Lung microvascular endothelial cell (primary cell): ENCODE measurements at places on chromosomes 2 and 18.

- DNase-seq: no peak
Measured at GRCh38 chr2:233265899-233266431, 14.5 kb downstream of the ATG16L1 start.

DNA sequence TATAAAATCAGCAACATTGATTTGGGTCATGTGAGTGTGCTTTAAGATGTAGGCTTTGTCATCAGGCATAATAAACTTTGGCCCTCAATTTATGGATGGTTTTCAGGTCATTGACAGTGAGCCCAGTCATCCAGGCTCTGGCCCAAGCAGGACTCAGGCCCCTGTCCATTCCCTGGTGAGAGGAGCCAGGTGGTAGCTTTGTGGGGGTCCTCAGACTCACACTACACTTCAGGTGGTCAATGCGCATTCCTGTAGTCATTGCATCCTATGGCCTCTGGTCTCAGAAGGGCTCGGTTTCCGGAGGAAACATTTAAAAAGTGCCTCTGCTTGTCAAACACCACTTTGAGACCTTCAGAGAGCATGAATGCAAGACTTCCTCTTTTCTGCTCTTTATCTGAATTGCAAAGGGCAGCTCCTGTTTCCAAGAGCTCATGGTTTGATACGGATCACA is 20.2 kb downstream of the LGALSL start:
- DNase-seq: no peak

- DNase-seq: no peak
Measured at GRCh38 chr18:4040391-4041092, 414.6 kb downstream of the DLGAP1 start.

DNA sequence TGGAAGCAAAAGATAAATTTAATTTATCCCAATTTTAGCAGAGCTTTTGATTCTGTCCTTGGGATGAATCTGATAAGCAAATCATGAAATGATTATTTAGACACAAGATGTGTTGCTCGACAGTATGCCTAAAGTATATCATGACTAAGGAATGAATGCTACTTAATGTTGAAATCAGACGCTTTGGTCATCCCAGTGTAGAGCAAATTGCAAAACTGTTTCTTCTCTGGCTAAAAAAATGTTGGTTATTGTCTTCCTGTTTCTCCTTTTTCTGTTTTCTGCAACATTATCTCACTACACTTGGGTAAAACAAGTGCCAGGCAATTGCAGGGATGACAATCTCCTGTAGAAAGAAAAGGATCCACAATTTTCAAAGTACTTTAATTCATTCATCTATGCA is 66.4 kb downstream of the BABAM2 start:
- no peak for DNase-seq

DNA sequence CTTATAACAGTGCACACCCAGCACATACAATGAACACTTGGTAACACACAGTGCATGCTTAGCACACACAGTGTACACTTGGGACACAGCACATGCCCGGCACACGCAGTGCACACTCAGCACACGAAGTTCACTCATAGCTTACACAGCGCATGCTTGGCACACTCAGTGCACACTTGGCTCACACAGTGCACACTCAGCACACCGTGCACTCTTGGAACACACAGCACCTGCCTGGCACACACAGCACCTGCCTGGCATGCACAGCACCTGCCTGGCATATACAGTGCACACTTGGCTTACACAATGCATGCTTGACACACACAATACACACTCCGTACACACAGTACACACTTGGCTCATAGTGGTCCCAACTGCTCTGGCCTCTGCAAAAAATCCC is 128.2 kb downstream of the GALR1 start:
- DNase-seq: no peak

- DNase-seq: no peak
Measured at GRCh38 chr2:196172951-196173350, 1.6 kb upstream of the STK17B start.

DNA sequence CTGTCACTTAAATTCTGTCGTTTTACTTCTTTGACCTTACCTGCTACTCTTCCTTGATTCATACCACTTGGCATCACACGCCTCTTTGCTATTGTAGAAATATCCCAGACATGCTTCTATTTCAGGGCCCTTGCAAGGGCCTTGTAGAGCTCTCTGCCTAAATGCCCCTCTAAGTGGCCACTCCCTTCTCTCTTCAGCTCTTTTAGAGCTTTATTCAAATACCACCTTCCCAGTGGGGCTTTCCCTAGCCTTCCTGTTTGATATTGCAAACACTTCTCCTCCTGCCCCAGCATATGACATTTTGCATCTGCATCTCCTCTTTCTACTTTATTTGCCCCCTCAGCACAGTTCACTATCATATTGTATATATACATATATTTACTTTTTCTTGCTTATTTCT is 54.0 kb downstream of the PELI1 start:
- no peak for DNase-seq

DNA sequence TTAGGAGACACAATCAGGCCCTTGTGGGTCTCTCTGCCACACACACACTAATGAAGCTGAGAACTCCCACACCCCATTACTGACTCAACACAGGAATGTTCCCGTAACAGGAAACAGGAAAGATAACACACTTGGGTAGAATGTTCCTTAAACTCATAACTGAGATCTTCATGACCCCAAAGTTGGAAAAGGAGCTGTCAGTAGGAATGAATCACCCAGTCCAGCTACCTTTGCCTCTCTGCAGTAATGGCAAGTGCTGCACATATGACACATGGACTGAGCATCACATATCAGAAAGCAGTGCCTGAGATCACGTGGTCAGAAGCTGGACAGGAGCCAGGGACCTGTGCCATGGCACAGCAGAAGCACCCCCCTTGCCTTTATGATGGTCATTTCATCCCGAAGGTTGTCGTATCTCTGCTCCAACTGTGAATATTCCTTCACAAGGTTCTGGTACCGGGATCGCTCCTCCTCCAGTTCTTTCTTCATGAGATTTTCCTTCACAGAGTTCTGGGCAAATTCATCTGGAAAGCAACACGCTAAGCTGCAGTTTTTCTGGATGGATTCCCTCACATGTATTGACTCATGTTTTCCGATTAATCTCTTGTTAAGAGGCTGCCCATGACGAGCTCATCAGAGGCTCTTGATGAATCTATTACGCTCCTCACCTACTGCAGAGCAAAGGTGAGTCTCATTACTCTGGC is 65.4 kb upstream of the ACAA2 start:
- peak; percentile 9 for DNase-seq

- DNase-seq: no peak
Measured at GRCh38 chr2:239826376-239826775, 198.8 kb downstream of the NDUFA10 start.

DNA sequence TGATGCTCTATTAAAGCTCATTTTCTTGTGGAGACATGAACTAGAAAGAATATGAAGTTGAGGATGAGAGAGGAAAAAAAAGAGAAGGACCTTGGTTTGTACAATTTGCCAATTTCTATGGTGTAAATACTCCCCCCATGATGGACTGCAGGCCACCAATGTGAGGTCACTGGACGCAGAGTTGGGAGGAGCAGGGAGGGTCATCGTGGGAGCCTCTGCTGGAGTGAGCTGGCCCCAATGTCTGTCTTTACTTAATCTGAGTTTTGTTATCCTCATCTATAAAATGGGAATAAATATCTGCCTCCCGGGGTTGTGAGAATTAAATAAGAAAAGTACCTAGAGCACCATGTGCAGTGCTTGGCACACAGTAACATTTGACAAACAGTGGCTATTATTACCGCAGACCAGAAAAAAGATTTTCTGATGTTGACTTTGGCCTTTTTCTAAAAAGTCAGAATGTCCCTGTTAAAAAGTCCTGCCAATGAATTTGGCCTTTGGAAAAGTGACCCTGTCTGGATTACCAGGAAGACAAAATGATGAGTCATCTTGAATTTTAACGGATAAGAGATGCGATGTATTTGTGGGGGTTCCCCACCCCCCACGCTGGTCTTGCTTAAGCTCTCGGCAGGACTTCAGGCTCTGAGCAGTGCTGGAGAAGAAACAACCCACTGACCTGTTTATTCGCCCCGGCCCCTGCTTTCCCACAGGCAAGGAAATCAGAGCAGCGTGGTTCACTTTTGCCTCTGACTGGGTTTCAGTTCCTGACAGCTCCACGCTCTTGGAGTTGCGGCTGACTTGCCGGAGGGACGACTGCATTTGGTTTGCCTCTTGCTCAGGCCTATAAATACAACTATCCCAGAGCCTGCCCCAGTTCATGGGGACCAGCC is 50.3 kb upstream of the FOSL2 start:
- peak; percentile 82 for DNase-seq

- no peak for DNase-seq
Measured at GRCh38 chr2:138622613-138623012, 121.0 kb downstream of the SPOPL start.

- no peak for DNase-seq
Measured at GRCh38 chr2:167134381-167135072, 246.2 kb downstream of the XIRP2 start.

- DNase-seq: peak; percentile 29
Measured at GRCh38 chr2:134359367-134360081, 105.7 kb downstream of the MGAT5 start.

DNA sequence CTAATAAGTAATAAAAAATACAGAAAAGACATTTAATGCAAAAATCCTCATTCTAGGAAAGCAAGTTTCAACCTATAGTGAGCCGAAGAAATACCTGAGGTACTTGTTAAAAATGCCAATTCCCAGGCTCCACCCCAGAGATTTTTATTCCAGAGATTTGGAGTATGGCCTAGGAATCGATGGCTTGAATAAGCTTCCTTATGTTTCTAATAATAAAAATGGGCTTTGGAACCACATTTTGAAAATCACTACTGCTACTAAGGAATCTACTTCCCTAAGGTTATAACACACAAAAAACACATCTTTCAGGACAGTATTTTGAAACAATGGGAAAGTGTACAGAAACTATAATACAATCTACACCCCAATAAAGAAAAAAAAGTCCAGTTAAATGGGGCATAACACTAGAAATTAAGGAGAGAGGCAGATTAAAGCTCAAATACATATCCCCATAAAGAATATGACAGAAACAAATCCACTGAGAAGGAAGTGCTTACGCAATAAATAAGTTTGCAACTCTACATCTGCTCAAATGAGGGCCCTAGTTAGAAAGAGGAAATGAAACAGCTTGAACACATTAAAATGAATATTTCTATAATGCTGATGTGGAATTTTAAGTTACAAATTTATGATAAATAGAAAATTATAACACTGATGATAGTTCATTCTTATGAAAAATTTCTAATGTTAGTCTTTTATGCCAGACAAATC is 103.7 kb downstream of the EPB41L3 start:
- no peak for DNase-seq

DNA sequence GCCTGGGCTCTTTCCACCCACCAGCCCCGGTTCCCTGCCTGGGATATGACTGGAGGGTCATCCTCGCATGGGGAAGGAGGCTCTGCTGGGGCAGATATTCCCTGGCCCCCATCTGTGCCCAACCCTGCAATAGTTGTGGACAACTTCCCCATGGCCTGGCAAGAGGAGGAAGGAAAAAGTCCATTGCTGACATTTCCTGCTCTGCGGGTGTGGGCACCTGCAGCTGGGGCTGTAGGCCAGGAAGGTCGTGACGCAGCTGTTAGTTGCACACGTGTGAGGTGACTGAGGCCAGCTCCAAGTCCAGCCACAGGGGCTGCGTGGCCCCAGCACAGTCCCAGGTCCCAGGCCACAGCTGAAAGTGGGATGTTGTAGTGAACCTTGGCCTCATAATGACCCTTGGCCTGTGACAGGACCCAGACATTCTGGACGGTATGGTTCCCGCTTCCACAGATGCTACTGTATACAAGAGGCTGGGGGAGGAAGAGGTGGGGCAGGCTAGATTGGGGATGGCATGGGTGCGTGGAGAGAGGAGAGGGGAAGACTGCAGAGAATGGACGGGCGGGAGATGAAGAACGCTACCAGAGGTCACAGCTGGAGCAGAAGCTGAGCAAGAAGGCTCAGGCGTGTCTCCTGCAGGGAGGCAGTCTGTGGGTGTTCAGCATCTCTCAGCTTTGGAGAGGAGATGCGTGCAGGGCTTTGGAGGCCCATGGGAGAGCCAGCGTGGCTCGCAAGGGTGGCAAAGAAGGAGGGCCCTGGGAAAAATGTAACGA is 22.1 kb downstream of the OTOF start:
- DNase-seq: peak; percentile 28

DNA sequence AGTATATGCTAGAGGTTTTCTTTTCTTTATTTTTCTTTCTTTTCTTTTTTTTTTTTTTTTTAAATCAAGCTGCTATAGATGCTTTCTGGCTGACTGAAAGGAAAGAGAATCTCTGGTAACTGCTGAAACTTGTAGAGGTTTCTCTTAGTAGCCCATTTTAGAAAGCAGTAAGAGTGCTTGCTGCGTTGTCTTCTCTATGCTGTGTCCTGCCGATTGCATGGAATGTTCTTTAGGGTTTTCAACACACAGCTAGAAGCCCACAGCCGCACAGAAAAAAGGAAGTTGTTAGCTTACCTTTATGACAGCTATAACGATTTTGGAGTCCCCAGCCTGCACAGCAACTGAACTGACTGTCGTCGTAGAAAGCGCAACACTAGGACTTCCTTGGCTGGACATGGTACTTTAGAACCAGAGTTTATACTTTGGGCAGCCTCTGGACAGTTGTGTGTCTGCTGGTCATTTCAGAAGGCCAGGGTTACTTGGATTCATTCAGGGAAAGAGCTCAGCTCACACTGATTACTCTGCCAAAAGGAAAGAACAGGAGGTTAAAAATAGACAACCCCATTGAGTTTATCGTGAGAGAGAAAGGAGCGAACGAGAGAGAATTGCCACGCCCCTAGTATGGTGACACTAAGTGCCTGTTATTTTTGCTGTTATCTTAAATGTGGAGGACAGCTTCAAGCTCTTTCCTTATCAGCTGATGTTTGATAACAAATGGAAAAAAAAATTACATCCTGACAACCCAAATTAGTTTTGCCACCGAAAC is at the start of gene CCDC141:
Gene CCDC141 (minus strand): TSS at position 592 of the 766 bp plus-strand sequence. CDS start 196 bp downstream, at position 396.
- DNase-seq: peak; percentile 47

DNA sequence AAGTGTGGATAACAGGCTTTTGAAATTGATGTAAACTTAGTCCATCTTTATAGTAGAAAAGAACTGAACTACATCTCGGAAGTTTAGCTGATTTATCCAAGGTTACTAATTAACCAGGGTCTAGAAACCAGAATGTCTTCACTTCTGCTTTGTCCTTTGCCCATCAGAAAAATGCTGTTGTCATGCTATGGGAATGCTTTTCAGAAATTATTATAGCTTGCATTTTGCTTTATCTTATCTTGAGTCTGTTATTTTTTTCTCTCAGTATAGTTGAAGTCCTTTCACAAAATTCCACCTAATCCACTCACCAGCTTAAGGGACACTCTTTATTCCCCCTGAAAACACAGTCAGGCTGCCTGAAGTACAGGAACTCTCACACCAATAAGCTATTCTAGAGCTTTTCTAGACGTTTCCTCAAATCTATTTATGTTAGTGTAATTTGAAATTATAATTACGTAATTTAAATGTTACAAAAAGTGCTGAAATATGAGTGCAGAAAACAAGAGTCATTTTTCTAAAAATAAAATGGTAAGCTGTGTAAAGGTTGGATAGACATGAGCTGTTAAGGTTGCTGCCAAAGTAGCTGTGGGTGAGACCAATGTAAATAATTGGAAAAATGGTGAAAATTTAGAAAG is 456.3 kb downstream of the TGIF1 start:
- no peak for DNase-seq

- no peak for DNase-seq
Measured at GRCh38 chr2:84297155-84297554, 161.9 kb downstream of the SUCLG1 start.

- no peak for DNase-seq
Measured at GRCh38 chr2:6845903-6846302, 19.8 kb downstream of the CMPK2 start.

GRCh38 chr2:179533875-179534274 is 269.2 kb upstream of the SESTD1 start:
- DNase-seq: no peak
